ENCODE measurements at places on chromosomes 7 and 10.

GRCh38 chr10:86946213-86947155, 10.9 kb downstream of the MMRN2 start:
- no peak overlapping the region for H3K4me3 ChIP-seq
- no peak overlapping the region for H3K27ac ChIP-seq
- peaks cover 11% of the 10 kb centered on the region for H3K4me1 ChIP-seq
- DNase-seq = no peak

DNA sequence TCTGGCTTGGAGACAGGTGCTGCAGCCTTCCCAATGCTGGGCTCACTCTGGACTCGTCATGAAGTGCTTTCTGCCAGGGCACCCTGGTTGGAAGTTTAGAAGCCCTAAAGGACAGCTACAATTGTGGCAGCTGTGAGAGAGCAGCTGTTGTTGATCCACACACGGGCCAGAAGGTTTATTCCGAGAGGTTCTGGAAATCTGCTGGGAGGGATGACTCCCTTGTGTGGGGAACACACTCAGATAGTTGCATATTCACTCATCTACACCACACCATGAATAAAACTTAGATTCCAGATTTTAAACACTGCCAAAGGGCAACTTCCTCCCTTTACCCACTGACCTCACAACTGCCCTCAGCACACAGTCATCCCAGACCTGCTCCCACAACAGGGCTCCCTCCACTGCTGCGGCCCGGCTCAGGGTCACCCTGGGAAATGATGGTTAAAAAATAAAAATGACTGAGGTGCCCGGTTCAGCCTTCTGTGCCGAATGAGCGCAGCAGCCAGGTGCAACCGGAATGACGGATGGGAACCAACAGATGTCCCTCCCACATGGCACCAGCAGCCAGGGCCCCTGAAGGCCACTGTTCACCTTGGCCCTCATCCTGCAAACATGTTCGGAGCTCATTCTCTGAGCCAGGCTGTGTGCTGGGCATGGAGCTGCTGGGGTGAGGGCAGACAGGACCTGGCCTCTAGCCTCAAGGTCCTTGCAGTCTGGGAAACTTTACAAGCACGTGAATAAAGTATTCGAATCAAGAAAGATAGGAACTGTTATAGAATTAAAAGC, 40.2 kb downstream of the ASB13 start:
- H3K4me3 ChIP-seq = no peak overlapping the region
- peaks cover 5% of the 10 kb centered on the region for H3K27me3 ChIP-seq
- peaks cover 22% of the 10 kb centered on the region for H3K4me1 ChIP-seq
- H3K36me3 ChIP-seq = no peaks in the 10 kb centered on the region

DNA sequence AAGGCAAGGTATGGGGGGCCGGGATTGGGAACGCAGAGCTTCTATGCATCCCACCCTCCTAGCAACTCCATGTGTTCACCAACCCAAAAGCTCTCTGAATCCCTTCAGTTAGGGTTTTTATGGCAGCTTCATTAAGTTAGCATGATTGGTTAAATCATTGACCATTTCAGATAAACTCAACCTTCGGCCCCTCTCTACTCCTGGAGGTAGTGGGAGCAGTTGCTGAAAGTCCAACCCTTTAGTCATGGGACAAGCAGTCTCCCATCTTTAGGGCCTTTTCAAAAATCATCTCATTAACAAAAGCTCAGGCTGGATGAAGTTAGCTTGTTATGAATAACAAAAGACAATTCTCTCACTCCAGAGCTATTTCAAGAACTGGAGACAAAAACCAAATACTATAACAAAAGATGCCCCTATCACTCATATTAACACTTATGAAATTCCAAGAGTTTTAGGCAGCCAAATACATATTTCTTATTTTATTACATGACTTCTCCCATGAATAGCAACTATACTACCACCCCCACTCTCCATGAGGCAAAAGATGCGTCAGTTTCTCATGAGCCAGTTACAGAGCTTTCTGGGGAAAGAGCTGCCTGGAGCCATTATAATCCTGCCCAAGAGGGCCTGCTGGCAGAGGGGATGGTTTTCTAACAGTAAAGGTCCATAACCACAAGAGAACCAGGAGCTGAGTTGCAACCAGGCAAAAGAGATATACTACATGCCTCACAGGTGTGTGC, 44.6 kb downstream of the SLC16A12 start:
- H3K27me3 ChIP-seq = peaks cover 10% of the 10 kb centered on the region
- DNase-seq = no peak
- no peaks in the 10 kb centered on the region for H3K36me3 ChIP-seq
- no peak overlapping the region for H3K4me3 ChIP-seq
- H3K27ac ChIP-seq = no peak overlapping the region

DNA sequence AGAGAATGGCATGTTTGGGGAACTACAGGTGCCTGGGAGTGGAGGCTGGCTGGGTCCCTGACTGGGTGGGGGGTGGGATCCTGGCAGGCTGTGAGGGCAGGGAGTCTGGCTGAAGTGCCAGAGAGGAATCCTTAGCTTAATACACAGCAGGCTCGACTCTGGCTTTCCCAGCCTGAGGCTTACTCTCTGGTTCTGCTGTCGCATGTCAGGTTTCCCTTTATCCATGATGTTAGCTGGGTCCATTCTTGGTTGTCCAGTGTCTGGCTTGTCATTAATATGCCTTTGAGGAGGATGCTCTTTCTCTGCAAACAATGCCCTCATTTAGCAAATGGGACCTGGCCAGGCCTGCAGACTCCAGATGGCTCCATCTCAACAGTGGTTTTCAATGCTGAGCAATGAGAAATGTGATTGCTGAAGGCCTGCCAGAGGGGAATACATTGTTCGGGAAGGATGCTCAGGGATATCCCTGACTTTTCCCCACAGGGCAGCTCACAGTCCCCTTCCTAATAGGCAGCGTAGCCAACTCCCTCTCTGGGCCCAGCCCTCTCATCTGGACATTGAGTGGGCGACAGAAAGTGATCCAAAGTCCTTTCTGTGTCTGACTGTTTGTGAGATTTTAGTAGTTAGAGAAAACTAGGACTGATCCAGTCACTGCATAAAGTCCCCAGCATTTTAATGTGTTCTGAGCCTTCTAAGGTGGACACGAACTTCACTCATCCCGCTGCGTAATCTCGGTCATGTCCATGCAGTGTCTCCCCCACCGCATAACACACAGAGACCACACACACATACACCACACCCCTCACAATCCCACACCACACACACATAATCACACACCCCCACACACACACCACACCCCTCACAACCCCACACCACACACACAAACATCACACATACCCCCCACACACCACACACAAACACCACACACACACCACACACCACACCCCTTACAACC, 124.9 kb downstream of the ANLN start:
- H3K4me1 ChIP-seq = peaks cover 12% of the 10 kb centered on the region
- H3K4me3 ChIP-seq = no peak overlapping the region
- no peaks in the 10 kb centered on the region for H3K27me3 ChIP-seq
- H3K36me3 ChIP-seq = no peaks in the 10 kb centered on the region

GRCh38 chr10:45080331-45080730, 79.6 kb downstream of the ZNF22 start:
- H3K4me1 ChIP-seq = peaks cover 2% of the 10 kb centered on the region
- H3K27me3 ChIP-seq = no peaks in the 10 kb centered on the region
- H3K4me3 ChIP-seq = no peak overlapping the region
- H3K36me3 ChIP-seq = no peaks in the 10 kb centered on the region
- DNase-seq = no peak

- no peak overlapping the region for H3K4me3 ChIP-seq
- H3K4me1 ChIP-seq = peaks cover 33% of the 10 kb centered on the region
- DNase-seq = no peak
- no peaks in the 10 kb centered on the region for H3K27me3 ChIP-seq
Measured at GRCh38 chr7:97120713-97121457, 3.4 kb downstream of the SDHAF3 start.

DNA sequence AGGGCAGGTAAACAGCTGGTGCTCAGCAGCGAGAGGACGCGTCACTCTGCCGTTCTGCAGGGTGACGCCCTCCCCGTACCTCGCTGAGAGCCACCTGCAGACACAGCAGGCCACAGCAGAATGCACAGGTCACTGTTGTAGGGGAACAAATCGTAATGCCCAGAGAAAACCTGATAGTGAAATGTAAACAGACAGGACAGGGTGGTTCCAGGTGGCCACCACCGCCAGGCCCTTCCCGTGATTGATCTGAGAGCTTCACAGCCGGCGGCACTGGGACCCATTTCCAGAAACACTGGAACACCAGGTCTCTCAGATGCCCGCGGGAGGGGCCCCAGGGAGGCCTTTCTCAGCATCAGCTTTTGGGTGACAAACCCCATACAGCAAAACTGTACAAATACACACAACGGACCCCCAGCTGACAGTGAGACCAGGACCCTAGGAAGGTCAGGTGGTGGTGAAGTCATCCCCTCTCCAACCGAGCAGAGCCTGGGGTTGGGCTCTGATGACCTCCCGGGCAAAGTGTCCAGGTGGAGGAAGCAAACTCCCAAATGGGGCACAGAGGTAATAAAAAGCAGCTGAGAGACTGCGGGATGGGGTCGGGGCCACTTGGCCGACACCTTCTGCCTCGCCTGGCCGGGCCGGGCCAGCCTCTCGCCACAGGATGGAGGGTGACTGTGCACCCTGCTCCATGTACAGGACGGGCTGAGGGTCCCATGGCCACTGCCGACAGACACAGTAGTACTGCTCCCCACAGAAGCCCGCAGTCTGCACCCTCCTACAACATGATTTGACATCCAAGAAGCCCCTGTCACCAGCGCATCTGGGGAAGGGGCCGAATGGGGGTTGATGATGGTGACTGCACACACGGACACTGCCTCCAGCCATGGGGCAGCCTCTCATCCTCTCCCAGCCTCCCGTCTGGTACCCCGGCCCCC, 4.6 kb downstream of the BHLHA15 start:
- H3K27ac ChIP-seq = no peak overlapping the region
- H3K27me3 ChIP-seq = peaks cover 4% of the 10 kb centered on the region
- H3K4me1 ChIP-seq = peaks cover 10% of the 10 kb centered on the region
- no peak overlapping the region for H3K4me3 ChIP-seq

DNA sequence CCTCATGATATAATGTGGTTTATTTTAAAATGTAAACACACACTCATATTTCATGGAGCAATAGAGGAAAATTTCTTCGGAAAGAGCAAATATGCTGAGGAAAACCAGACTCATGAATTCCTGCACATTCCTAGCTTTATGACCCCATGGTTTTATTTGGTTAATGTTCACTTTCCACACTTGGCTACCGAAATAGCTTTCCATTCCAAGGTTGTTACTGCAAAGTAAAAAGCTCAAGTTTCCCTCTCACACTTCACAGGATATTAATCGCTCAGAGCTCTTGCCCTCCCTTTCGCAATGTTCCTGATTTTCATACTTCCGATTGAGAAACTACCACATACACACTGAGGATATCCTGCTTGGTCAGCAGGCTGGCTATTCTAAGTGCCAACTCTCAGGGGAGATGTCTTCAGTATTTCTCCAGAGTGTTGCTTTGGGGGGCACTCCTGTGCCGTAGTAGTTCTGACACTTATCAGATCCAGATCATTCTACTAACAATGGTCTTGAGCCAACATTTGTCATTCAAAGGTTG, 77.5 kb upstream of the STEAP1B start:
- H3K4me3 ChIP-seq = no peak overlapping the region
- DNase-seq = no peak
- H3K36me3 ChIP-seq = peaks cover 7% of the 10 kb centered on the region
- H3K27ac ChIP-seq = no peak overlapping the region
- H3K27me3 ChIP-seq = peaks cover 57% of the 10 kb centered on the region

GRCh38 chr10:88179831-88180230, 316.4 kb downstream of the PTEN start:
- H3K4me1 ChIP-seq = peaks cover 10% of the 10 kb centered on the region
- H3K27me3 ChIP-seq = no peaks in the 10 kb centered on the region
- H3K36me3 ChIP-seq = peaks cover 12% of the 10 kb centered on the region
- H3K4me3 ChIP-seq = no peak overlapping the region
- no peak for DNase-seq

- peaks cover 46% of the 10 kb centered on the region for H3K36me3 ChIP-seq
- H3K4me1 ChIP-seq = peaks cover 16% of the 10 kb centered on the region
- DNase-seq = no peak
- no peaks in the 10 kb centered on the region for H3K27me3 ChIP-seq
- no peak overlapping the region for H3K4me3 ChIP-seq
Measured at GRCh38 chr7:127847641-127848040, 183.6 kb downstream of the LRRC4 start.

DNA sequence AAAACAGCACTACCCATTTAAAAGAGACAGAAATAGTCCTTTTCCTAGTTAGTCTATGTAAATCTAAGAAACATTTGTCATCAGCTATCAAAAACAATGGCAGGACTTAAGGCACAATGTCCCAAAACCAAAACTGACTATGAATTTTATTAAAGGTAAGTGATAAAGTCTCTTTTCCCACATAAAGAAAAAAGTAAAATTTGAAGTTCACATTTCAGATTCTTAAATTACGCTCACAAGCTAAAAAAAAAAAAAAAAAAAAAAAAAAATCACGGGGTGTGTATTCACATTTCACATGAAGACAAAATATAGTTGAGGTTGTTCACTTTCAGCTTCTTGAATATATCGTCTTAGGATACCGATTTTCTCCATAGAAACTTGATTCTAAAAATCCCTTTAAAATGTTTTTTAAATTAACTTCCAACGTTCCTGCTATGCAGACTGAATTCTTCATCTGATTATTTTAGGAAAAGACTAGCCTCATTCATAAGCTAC, 1.6 kb downstream of the P4HA1 start:
- DNase-seq = no peak
- peak overlapping the region; percentile 90 for H3K4me3 ChIP-seq
- no peaks in the 10 kb centered on the region for H3K27me3 ChIP-seq

DNA sequence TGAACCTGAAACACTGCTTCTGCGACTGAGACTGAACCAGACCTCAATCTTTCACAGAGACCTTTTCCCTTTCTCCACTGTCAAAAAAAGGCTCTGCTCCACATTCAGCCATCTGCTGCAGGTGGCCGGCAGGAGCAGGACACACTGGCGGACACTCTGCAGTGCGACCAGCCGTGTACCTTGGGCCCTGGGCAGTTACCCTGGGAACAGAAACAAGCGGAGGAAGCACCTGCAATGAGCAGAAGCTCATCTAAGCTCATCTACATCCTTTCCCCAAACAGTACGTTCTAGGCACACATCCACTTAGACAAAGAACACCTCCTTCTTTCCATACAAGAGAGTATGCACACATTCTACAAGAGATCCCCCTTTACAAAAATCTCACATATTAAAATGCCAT, 22.8 kb downstream of the VOPP1 start:
- H3K27ac ChIP-seq = no peak overlapping the region
- DNase-seq = no peak
- H3K36me3 ChIP-seq = peaks cover 12% of the 10 kb centered on the region
- H3K4me1 ChIP-seq = peaks cover 34% of the 10 kb centered on the region
- no peaks in the 10 kb centered on the region for H3K27me3 ChIP-seq
- no peak overlapping the region for H3K4me3 ChIP-seq

DNA sequence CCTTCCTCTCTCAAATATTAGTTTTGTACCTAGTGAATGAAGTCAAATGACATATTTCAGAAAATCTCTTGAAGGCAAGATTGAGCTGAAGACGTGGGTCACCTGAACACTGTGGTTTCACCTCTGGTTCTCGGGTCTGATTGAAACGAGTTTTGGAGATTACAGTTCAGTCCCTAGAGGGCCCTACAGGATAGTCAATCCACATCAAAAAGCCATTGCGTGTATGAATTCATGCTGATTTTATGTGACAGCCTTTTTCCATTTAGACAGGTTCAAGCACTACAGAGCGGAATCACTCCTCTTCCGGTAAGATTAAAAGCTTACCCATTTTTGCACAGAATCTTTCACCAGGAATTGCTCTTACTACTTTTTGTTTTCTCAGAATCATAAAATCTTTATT, 62.2 kb downstream of the VIM start:
- H3K27ac ChIP-seq = no peak overlapping the region
- H3K4me1 ChIP-seq = peaks cover 6% of the 10 kb centered on the region
- H3K36me3 ChIP-seq = no peaks in the 10 kb centered on the region

Data from activated CD8-positive, alpha-beta T cell treated with anti-CD3 and anti-CD28 coated beads, Interleukin-2, amount 10 ng/mL, durations not matched to agents 7 days and 5 days (primary cell).